ENCODE measurements at places on chromosomes 16 and 17.
A peak's percentile ranks its signal among the peaks of the same experiment; 100 is the strongest.

GRCh38 chr16:64251742-64252141 is 870.1 kb downstream of the CDH11 start:
- DNase-seq: no peak

DNA sequence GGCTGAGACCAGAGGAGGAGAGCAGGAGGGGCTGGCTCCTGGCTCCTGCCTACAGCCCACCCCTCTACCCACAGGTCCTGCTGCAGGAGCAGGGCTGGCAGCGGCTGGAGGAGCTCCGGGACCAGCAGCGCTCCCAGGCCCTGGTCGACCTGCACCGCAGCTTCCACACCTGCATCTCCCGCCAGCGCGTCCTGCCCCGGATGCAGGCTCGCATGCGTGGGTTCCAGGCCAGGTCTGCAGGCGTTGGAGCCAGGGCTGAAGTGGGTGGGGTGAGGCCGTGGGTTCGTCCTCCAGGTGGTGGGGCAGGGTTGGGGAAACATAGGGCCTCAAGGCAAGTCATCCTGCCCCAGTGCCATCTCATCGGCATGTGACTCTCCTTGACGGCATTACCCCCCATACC is 18.2 kb downstream of the MYO15B start:
- no peak for DNase-seq

- no peak for DNase-seq
These were observed 15.1 kb upstream of the CSNK2A2 start for GRCh38 chr16:58212824-58213655.

- DNase-seq: no peak
These were observed 2.2 kb upstream of the KRT33A start for GRCh38 chr17:41352597-41353366.

- no peak for DNase-seq
These were observed 17.5 kb upstream of the TNFRSF13B start for GRCh38 chr17:16989230-16989952.

DNA sequence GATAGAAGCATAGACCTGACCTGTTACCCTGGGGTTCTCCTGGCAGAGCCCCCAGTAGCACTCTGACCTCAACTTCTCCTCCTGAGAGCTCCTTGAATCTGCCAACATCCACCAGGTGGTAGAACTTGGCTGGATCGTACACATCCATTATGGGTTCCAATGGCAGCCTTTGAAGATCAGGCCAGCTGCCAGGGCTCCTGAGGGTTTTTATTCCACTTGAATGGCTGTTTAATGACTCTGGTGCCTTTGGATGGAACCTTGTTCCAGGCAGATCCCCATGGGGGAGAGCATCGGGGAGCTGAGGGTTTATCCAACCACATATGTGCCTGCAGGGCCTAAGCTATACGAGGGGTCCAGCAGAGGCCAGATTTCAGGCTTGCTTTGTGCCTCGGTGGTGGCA is 47.1 kb upstream of the CLEC19A start:
- no peak for DNase-seq

DNA sequence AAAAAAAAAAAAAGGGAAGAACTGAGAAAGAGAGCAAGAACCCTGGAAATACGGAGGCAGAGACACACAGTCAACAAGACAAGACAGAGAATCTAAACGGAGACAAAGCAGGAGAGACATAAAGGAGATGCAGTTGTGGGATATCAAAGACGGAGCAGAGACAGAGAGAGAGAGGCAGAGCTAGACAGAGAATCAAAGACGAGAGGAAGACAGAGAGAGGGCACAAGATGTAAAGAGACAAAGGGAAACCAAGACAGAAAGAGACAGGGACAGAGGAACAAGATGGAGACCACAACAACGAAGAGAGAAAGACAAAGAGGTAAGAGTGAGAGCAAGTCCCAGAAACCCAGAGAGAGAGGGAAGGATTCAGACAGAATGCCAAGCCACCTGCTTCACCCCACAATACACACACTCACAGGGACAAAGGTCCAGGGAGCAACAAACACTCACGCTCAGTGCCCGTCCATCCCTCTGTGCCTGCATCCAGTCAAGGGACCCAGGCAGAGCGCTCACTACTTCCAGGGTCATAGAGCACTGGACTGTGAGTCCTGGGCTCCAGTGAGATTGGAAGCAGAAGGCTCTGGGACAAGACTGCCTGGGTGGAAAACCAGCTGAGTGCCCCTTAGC is 88.9 kb downstream of the C16orf78 start:
- no peak for DNase-seq

- peak; percentile 95 for DNase-seq
These were observed 83.5 kb downstream of the VMP1 start for GRCh38 chr17:59790910-59791309.

DNA sequence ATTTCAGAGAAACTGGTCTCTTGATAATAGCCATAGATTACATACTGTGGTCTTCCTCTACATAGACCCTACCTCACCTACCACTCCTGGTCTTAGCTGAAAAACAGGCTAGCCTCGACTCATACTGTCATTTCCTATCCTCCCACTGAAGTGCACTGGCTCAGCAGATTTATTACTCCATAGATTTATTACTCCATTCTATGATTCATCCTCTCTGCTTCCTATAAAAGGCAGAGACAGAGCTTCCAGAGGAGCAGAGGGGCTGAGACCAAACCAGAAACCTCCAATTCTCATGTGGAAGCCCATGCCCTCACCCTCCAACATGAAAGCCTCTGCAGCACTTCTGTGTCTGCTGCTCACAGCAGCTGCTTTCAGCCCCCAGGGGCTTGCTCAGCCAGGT is at the start of gene CCL7:
Gene CCL7 (plus strand): TSS at position 253 of the 400 bp plus-strand sequence. CDS start 70 bp downstream, at position 323.
- DNase-seq: peak; percentile 81
